ENCODE measurements at places on chromosomes 7 and 10. TPM values are rescaled to one million over a fixed set of nuclear protein-coding genes. Genes with fewer than 3 reads are reported as not detected.

GRCh38 chr7:1508277-1508758 is 4.1 kb upstream of the INTS1 start:
- DNase-seq = no peak

- DNase-seq = no peak
Measured at GRCh38 chr7:22584179-22584578, 84.2 kb upstream of the STEAP1B start.

DNA sequence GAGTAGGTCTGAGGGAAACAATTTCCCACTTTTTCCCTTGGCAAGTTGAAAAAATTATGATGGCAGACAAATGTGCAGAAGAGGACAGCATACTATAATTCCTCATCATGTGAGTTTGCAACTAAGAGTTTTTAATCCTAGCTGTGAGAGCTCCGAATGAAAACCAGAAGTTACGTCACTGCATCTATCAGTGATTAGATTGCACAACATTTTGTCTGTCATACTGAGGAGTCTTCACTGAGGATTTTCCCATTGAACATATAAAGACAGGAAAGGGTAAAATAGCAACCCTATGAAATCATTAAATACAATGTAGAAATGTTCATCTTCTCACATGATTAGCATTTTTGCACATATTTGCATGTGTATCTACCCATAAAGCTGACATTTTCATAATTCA is 45.8 kb downstream of the ZNF736 start:
- DNase-seq = no peak

GRCh38 chr10:32982911-32983909 is 25.2 kb upstream of the ITGB1 start:
- DNase-seq = no peak

The CLDN3 gene
- total RNA-seq = 0.52 TPM

The SLC26A4 gene
- 0.78 TPM for total RNA-seq

The TFEC gene
- total RNA-seq = 8.3 TPM
